G401 (cell line): ENCODE measurements at places on chromosomes 3 and 15. TPM values are rescaled to one million over a fixed set of nuclear protein-coding genes. Genes with fewer than 3 reads are reported as not detected.

GRCh38 chr15:96323319-96324145 lies 7.0 kb upstream of the NR2F2 start:
- DNase-seq, result no peak

GPR62 gene
- not detected in 2 replicates for total RNA-seq

- DNase-seq, result no peak
Measured at GRCh38 chr15:68114840-68115239, 60.7 kb downstream of the PIAS1 start.

- DNase-seq, result no peak
Measured at GRCh38 chr3:88059380-88060170, 520 bp downstream of the ZNF654 start.

MAGI1 gene
- 7.7 and 11.0 TPM in 2 replicates for total RNA-seq

- no peak for DNase-seq
Measured at GRCh38 chr15:39247574-39247973, 333.3 kb upstream of the THBS1 start.
